ENCODE measurements at places on chromosomes 7 and 10.

DNA sequence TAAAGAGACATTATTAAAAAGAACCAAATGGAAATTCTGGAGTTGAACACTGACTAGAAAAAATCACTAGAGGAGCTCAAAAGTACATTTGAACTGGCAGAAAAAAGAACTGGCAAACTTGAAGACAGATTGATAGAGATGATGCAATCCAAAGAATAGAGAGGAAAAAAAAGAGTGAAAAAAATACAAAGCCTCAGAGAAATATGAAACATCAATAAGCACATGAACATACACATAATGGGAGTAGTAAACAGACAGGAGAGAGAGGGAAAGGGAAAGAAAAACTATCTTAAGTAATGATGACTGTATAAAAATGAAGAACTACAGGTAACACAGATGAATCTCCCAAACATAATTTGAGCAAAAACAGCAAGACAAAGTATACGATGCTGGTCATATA is 61.1 kb downstream of the CNOT4 start:
- no peak for DNase-seq

GRCh38 chr7:99839287-99840021 is 11.6 kb downstream of the CYP3A43 start:
- DNase-seq: no peak

- peak; percentile 79 for DNase-seq
Measured at GRCh38 chr7:91089382-91089963, 174.8 kb upstream of the FZD1 start.

DNA sequence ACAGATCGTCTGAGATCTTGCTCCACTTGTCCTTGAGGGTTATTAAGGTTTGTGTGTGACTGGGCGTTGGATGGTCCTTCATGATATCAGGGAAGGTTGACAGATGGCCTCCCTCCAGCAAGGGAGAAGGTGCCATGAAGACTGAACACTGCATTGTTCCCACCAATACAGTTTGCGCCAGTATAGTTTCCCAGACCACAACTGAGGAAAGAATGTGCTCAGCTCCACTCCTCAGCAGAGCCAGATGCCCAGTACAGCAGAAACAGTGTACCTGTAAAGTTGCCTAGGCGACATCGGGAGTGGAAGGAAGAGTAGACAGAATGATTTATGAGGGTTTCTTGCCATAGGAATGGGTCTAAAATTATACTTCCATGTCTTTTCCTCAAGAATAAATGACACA is 137.5 kb downstream of the ST7 start:
- no peak for DNase-seq

DNA sequence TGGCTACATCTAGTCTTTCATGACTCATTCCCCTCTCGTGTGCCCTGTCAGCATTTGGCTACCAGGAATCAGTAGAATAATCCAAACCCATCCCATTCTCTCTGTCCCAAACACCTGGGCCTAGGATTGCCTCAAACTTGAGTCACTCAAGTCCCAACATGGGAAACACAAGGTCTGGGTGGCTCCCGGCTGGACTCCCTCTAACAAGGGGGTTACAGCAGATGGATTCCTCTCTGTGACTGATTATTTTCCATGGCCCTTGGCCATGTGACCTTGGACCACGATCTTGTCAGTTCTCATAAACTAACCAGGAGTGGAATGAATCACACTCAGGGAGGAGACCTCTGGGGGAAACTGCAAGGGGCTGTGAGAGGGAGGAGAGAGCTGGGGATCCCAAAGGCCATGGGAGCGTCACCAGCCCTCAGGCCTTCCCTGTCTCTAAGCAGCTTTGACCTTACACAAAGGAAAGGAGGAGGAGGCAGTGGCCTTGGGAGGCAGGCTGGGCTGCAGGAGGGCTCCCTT is 533.1 kb downstream of the KCNMA1 start:
- peak; percentile 51 for DNase-seq

- no peak for DNase-seq
Measured at GRCh38 chr7:127859330-127859729, 171.9 kb downstream of the LRRC4 start.

GRCh38 chr10:43938810-43939209 is 290.1 kb upstream of the ZNF32 start:
- no peak for DNase-seq

GRCh38 chr10:44963772-44964633 is 4.4 kb downstream of the RASSF4 start:
- peak; percentile 97 for DNase-seq

- no peak for DNase-seq
Measured at GRCh38 chr10:62655337-62655994, 149.1 kb upstream of the ADO start.

DNA sequence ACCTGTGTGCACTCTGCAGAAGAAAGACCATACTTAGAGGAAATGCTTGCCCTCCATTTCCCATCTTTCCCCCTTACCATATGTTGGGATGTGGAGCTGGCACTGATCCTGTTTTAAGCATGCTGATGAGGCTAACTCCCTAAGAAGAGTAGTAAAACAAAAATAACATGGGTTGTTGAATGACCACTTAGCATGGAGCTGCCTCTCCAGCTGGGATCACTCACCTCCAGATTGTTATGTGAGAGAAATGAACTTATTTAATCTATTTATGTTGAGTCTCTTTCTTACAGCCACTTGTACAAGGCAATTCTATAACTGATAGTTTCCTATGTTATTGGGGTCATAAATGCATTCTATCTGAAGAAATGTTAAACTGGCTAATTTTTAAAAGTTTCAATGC is 17.0 kb downstream of the CTTNBP2 start:
- DNase-seq: no peak

- DNase-seq: no peak
Measured at GRCh38 chr10:88088441-88089340, 225.3 kb downstream of the PTEN start.

GRCh38 chr7:99558306-99559174 is at the start of gene ZNF655:
TSS of gene ZNF655 (plus strand) at chr7:99558642. CDS start at chr7:99560560, 1,918 bp downstream.
- peak; percentile 99 for DNase-seq

DNA sequence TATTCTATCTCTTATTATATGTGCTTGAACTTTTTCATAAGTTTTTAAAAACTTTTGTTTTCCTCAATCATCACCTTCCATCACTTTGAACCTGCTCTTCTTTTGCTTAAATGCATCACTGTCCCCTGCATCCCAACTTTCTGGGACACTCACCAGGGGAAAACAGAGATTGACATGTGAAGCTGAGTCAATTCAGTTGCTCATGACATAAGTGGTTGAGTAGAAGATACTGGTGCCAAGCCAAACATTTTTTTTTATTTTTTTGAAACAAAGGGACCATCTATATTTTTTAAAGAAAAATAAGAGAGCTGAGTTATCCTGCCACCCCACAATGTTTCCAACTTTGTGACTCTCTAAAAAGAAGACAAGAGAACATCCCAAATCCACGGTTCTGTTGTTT is 61.8 kb upstream of the AHR start:
- no peak for DNase-seq

- peak; percentile 52 for DNase-seq
Measured at GRCh38 chr10:29649561-29650551, 15.1 kb upstream of the SVIL start.

DNA sequence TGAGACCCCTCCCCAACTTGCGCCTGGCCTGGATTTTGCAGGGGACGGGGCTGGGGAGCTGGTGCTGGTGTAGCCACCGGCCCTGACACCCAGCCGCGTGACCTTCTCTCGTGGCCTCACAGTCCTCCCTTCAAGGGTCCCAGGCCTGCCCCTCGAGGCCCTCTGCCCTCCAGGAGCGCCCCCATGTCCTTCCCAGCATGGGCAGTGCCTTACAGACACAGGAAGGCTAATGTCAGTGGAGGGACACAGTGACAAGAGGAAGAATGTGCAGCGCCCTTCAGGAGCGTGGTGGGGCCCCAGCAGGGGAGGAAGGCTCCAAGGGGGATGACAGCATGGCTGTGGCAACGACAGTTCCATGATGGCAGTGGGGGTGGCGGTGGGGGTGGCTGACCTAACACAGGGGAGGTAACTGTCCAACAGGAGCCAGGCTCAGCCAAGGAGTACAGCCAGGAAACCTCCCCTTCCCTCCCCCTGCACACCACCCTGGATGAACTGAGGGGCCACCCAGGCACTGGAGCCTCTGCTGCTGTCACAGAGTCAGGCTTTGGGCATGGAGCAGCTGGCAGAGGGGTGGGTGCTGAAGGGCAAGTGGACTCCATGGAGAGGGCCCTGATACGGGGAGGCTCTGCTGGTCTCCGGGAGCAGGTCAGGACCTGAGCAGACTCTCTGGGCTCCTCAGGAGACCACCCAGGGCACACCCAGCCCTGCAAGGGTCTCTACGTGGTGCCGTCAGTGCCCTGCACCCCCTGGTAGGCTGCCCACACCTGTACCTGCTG is 76.0 kb upstream of the RET start:
- DNase-seq: peak; percentile 1

DNA sequence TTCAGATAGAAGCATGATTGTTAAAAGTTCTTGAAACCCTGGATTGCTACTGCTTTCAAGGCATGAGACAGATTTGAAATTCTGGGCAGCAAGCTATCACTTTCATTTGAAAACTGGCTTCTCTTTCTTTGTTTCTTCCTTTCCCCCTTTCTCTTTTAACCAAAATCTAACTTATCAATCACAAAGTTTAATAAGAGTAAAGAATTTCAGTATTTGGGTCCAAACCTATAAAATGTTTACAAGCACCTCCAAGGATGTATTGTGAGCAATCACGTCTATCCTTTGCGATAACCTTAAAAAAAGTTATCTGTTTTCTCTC is 21.6 kb upstream of the RPA3 start:
- DNase-seq: no peak

DNA sequence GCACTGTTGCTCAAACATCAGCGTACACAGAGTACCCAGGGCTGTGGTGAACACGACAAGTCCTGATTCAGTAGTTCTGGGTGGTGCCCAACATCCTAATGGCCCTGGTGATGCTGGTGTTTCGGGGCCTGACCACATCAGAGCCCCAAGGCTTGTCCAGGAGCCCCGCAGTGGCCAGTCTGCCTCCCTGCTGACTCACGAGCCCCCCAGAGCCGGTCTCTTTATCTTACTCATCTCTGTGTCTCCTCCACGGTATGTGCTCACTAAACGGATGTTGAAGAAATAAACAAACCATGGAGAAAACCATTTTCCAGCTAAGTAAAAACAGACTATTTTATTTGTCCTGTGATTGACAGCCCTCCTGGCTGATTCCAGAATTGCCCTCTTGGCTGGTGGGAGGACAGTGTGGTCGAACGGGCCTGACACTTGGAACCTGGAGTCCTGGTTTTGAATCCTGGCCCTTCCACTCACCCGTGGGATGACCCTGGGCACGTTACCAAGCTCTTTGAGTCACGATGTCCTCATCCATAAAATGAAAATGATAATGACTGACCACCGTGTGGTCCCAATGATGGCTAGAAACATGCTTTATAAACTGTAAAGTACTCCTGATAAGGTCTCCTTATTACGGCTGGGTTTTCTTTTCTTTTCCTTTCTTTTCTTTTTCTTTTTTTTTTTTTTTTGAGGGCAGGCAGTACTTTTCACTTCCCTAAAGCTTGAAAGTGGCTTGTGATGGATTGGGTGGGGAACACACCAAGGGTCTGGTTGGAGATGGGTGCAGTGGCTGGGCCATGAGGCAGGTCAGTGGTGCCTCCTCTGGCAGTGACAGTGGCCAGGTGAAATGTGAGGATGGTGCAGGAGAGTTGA is 5.7 kb downstream of the HIP1 start:
- peak; percentile 15 for DNase-seq

DNA sequence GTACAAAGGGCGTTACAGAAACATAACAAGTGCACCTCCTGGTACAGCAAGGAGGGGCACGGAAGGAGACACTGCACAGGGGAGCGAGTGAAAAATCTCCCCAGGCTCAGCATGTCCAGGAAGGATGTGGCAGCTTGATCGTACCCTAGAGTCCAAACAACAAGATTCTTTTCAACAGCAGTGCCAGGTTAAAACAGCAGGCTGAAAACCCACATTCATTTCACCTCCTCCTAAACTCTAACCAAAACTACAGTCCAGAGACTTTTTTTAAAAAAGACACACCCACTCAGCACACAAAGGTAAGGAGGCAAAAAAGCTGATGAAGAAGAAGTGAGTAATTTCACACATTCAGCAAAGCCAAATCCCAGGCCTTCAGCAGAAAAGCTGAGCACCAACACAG is 138.8 kb downstream of the SFMBT2 start:
- no peak for DNase-seq
